ENCODE measurements at places on chromosomes 7 and 10.
A peak's percentile ranks its signal among the peaks of the same experiment; 100 is the strongest.

DNA sequence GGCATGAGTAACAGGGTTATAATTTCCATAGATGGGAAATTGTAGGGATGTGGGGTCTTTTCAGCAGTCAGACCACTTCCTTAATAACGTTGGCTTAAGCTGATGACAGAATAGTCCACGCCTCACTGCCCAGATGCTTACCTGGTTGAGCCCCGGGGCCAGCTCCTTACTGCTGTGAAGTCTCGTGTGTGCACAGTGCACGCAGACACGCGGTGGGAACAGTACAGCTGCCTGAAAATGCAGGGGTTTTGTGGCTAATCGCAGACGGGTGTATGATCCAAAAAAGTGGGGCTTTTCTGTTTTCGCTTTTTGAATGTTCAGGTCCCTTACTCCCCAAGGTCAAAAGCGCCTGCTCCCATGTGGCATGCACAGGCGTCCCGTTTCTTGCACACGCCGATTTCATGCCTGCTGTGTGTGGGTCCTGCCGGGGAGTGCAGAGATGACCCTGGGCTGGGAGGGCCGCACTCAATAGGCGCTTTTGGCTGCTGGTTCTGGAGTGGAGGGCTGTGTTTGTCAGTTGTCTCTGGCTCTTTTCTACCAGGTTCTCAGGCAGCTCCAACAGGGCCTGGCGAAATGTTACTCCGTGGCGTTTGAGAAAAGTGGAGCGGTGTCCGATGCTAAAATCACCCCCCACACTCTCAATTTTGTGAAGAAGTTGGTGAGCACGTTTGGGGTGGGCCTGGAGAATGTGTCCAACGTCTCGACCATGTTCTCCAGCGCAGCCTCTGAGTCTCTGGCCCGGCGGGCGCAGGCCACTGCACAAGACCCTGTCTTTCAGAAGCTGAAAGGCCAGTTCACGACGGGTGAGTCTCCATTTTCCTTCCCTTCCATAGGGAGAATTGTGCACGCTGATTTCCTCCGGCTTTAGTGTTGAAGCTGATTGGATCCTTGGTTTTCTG is 116.0 kb downstream of the TRRAP start:
- DNase-seq = no peak

DNA sequence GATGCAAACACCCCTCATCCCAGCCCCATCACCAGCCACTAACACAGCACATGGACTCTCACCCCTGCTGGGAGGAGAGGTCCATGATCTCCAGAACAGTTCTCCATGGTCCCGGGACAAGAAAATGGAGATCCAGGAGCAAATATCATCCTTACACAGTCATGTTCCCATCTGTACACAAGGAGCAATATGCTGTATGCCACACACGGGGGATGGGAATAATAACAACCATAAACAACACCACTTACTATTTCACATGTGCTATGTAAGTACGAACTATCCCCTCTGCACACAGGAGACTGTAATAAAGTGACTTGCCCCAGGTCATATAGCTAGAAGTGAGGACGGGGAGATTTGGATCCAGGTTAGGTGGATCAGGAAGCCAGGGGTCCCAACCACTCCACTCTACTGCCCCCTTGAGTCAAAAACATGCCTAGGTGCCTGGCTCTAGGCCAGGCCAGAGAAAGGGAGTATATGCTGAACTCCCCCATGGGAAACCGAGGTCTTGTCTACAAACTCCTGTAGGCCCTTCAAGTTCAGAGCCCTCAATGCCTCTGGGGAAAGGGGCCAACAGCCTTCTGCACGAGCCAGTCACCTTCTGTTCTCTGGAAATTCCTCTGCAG is 34.1 kb downstream of the LRRC20 start:
- no peak for DNase-seq

GRCh38 chr10:13441476-13441875 is 87.3 kb downstream of the BEND7 start:
- no peak for DNase-seq

- DNase-seq = no peak
Measured at GRCh38 chr10:3433131-3433530, 260.5 kb upstream of the PITRM1 start.

GRCh38 chr7:43296306-43296705 is 183.9 kb downstream of the HECW1 start:
- peak; percentile 54 for DNase-seq

GRCh38 chr10:132624847-132625471 is 87.4 kb downstream of the INPP5A start:
- DNase-seq = no peak

GRCh38 chr7:80334908-80335307 is 177.0 kb downstream of the GNAT3 start:
- DNase-seq = no peak

DNA sequence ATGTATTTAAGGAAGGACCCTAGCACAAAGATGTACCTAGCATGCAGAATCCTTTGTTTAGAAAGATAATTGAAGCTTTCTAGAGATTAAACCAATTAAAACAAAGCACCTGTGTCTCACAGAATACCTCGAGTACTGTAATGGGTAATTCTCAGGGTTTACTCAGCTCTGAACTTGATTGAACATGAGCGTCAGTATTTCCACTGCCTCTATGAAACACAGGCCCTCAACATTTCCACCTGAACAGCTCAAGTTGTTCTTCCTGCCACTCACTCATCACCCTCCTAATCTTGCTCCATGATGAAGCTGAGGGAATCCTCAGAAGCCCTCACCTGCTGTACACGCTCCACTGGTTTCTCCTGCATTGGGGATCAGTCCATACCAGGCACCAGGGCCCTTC is 33.7 kb upstream of the FZD1 start:
- DNase-seq = no peak

DNA sequence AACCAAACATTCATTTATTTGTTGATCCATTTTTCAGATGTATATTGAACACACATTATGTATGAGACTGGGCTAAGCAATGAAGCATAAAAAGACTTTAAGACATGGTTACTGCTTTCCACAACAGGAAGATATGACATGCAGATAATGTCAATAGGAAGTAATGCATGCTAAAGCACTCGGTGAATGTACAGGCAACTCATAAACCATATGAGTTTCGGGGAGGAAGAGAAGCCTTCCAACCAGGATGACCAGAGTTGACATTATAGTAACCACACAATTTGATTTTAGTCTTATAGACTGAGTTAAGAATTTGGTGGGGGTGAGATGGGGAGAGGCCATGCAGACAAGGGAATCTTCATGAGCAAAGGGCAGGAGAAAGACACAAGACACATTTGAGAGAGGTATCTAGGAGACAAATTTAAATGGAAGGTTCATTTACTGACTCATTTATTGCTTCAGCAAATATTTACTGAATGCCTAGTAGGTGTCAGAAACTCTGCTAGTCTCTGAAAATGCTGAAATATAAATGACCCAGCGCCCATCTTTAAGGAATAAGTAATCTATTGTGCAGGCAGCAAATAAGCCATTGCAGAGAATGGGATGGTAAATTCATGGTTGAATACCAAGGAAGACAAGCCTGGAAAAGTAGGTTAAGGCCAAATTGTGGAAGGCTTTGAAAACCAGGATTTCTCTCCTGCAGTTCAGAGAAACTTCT is 19.0 kb upstream of the SLK start:
- no peak for DNase-seq

GRCh38 chr10:128306535-128306934 is 180.3 kb upstream of the MKI67 start:
- DNase-seq = no peak

DNA sequence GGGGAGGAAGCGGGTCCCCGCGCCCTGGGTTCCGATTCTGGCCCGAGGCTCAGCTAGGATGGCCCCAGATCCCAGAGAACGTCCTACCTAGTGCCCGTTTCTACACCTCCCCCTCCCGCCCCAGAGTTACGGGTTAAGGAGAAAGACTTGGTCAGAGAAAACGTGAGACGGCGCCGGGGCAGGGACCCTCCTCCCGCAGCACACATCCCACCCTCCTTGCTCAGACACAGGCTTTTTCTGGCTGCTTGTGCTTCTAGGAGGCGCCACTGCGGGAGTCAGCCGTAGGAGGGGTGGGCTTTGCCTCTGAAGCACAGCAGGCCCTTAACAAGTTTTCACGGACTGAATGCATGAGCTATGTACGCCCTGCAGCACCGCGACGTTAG is 104.9 kb upstream of the LEP start:
- no peak for DNase-seq

DNA sequence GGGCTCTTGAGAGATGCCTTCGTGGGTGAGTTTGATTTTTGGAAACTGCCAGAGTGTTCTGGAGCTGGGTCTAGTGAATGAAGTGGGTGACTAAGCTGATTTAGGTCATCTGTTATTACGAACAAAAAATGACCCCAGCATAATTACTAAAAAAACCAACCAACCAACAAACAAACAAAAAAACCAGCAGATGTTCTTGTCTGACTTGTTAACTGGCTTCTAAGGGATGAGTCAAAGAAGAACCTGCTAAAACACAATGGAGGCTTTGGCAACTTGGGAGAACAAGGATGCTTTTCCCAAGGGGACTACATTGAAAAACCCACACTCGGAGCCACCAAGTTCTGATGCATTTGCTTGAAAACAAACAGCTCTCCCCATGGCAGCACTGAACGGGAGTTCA is 11.5 kb downstream of the TACR2 start:
- no peak for DNase-seq

- DNase-seq = no peak
Measured at GRCh38 chr10:33652870-33653269, 318.4 kb upstream of the NRP1 start.

DNA sequence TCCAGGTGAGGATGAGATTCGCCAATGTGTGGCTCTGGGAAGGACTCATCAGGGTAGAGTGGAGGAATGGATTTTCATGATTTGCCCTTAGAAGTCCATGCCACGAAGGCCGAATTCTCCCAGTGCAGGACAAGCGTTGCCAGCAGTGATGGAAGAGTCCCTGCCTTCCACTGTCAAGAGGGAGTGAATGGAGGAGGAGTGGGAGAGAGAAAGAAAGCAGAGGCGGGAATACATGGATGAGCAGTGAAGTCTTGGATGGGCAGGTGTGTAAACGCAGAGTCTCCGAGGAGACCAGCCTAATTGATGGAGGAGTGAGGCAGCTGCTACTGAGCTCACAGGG is 419.2 kb downstream of the GLRX3 start:
- DNase-seq = no peak

- DNase-seq = no peak
Measured at GRCh38 chr10:68074031-68074774, 880 bp downstream of the HERC4 start.

DNA sequence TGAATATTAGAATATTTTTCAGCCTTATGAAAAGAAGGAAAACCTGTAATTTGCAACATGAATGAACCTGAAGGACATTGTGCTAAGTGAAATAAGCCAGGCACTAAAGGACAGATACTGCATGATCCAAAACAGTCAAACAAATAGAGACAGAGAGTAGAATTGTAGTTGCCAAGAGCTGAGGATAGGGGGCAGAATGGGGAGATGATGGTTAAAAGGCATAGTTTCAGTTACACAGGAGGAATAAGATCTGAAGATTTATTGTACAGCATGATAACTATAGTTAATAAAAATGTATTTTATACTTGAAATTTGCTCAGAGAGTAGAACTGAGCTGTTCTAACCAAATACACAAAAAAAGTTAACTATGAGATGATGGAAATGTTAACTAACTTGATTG is 149.0 kb upstream of the TMEM106B start:
- no peak for DNase-seq

DNA sequence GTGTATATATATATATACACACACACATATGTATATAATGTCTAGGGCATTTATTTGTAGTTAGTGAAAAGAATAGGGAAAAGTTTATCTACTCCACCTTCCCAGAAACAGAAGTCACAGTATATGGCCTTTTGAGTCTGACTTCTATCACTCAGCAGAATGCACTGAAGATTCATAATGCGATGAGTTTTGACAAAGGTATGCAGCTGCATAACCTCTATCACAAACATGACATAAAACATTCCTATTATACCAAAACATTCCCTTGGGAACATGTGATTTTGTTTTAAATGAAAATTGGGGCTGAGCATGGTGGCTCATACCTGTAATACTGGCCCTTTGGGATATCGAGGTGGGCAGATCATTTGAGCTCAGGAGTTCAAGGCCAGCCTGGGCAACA is 137.3 kb upstream of the EEPD1 start:
- no peak for DNase-seq

DNA sequence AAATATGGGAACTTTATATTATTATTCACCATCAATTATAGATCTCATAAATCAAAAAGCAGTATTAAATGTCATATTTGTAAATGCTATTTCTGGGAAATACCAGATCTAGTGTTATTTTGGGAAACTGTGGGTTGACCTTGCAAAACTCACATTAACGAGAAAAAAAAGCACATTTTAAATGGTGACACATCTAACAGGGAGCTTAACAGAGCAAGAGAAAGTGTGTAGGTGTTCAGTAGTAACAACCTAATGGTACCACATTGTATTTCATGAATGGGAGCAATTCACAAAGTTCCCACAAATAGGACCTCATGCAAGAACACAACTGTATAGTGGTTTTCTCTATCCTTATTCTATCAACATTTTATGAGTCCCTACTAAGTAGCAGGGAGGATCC is 26.2 kb upstream of the HDAC9 start:
- DNase-seq = no peak

GRCh38 chr7:154899862-154900261 is 103.1 kb downstream of the PAXIP1 start:
- DNase-seq = no peak

All from skeletal muscle cell (primary cell).